Cortex of kidney (tissue), 1 donor: ENCODE measurements at places on chromosomes 1 and 21.

DNA sequence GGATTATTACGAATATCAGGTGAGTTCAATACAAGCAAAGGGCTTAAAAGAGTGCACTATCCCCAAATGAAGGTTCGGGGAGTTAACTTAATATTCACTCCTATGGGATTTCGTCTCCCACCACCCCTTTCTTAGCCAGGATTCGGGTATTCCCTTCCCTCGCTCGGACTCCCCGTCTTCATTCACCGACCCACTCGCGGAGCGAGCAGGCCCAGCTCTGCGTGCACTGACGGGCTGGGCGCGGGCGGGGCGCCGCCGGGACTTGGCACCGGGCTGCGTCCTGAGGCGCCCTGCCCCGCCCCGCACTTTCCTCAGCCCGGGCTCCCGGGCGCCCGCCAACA lies 7.7 kb upstream of the MPZL1 start:
- no peak for DNase-seq

GRCh38 chr1:166695115-166695514 lies 144.2 kb upstream of the POGK start:
- DNase-seq = no peak

- no peak for DNase-seq
These were observed 407.8 kb upstream of the DAB1 start for GRCh38 chr1:57831624-57832023.

DNA sequence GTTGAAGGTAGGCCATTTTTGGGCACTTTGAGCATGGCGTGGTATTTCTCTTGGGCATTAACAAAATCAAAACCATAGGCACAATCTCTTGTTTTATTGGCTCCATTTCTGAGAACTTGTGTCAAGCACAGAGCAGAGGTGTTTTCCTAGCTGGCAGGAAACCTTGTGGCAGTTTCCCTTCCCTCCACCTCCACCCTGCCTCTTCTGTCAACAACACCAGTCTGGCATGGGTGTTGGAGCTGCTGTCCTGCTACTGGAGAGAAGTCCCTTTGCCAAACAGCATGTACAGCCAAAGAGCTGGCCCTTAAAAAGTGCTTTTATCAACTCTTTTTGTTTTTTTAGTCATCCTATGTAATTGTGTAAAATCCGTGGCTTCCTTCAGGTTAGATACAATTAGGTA lies 16.0 kb downstream of the ATP1A1 start:
- no peak for DNase-seq

DNA sequence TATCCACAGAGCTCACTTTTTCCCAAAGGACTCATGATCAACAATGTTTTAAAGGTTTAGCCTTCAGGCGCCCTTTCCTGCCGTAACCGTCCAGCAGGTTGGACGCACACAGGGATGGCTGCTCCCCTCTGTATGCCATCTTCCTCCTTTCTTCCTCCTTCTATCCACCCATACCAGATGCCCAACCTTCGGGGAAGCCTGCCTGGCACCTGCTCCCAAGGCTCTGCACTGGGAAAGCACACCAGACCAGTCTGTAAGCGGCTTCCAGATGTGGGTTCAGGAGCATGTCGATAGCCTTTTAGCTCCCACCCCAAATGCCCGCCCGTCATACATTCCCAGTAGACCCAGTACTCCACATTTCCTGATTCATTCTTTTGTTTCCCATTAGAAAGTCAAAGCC lies 52.9 kb downstream of the STUM start:
- DNase-seq = no peak

- no peak for DNase-seq
These were observed 1.2 kb downstream of the FGGY start for GRCh38 chr1:59298026-59298583.

GRCh38 chr21:33884376-33885171 lies 31.0 kb downstream of the ATP5PO start:
- DNase-seq = no peak

GRCh38 chr1:152182944-152183361 lies 23.9 kb upstream of the RPTN start:
- no peak for DNase-seq
